Breast epithelium (tissue), 4 donors: ENCODE measurements at places on chromosomes 6 and 20. TPM values are rescaled to one million over a fixed set of nuclear protein-coding genes. Genes with fewer than 3 reads are reported as not detected.

Gene ABHD16B
- not detected for total RNA-seq

Gene CD93
- 64.9 TPM for total RNA-seq

GRCh38 chr6:63805808-63806572 lies 170.4 kb downstream of the PHF3 start:
- no peak for DNase-seq

Gene RIPPLY2
- total RNA-seq = not detected

Gene LIME1
- total RNA-seq = 16.7 TPM

Gene RHAG
- not detected for total RNA-seq

Gene AVP
- total RNA-seq = not detected

GRCh38 chr6:6395581-6396197 lies 75.2 kb upstream of the F13A1 start:
- DNase-seq = no peak

- no peak for DNase-seq
Observed at GRCh38 chr20:41074441-41074840, 45.8 kb downstream of the TOP1 start.

Gene MUCL3
- total RNA-seq = not detected
